ENCODE measurements at places on chromosomes 3 and 15.

- no peak for DNase-seq
Observed at GRCh38 chr3:5489536-5489935, 302.0 kb downstream of the EDEM1 start.

- DNase-seq, result no peak
Observed at GRCh38 chr3:77296527-77296926, 256.6 kb downstream of the ROBO2 start.

GRCh38 chr3:194399166-194399565, at the start of gene GP5:
TSS of gene GP5 (minus strand) at chr3:194399266. CDS start at chr3:194398282, 984 bp downstream.
- DNase-seq, result no peak

DNA sequence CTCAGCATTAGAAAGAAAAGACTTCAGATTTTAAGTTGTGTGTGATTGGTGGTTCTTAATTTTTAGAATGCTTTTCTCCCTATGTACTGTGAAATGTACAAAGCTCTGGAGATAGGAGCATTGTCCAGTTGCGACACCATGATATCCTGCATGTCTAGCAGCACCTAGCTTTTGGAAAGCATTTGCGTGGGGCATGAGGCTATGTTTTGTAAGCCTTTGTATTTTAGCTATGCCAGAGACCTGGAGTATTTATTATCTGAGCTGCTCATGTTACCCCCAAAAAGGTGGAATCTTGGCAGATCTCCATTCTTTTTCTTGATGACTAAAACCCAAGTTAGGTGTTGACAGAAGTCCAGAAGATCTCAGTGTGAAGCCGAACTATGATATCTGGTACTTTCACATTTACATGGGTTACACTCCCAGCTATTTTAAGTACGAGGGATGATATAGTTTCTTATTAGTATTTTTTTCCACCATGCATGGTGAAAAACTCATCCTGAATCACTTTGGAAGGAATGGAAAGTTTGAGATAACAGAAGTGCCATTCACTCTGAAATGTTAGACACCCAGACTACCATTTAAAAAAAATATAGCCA, 126.7 kb upstream of the SAMMSON start:
- DNase-seq, result no peak

DNA sequence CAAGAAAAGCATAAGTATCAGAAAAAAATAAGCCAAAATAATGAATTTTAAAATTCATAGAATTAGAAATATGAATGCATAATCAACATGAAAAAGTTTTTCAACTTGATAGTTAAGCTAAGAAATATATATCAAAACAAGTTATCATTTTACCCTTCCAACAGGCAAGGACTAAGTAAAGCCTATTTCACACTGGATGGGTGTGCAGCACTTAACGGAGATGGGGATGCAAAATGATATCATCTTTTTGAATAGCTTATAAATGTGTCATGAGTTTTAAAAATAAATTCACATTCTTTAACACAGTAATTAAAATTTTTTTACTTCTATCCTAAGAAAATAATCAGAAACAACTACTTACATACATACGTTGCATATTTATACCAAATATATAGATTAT, 20.9 kb downstream of the PIK3R4 start:
- DNase-seq, result no peak

- DNase-seq, result no peak
Observed at GRCh38 chr3:115403786-115404185, 219.5 kb upstream of the GAP43 start.

- DNase-seq, result no peak
Observed at GRCh38 chr3:159785273-159785708, 203.3 kb upstream of the IL12A start.

Measured in NCI-H187 treated with DMSO at 0.1 percent for 48 hours (cell line).